ENCODE measurements at places on chromosomes 7 and 10.

- no peak for DNase-seq
Measured at GRCh38 chr7:14800664-14801063, 101.9 kb downstream of the DGKB start.

GRCh38 chr7:12297283-12298108, 86.4 kb downstream of the TMEM106B start:
- no peak for DNase-seq

DNA sequence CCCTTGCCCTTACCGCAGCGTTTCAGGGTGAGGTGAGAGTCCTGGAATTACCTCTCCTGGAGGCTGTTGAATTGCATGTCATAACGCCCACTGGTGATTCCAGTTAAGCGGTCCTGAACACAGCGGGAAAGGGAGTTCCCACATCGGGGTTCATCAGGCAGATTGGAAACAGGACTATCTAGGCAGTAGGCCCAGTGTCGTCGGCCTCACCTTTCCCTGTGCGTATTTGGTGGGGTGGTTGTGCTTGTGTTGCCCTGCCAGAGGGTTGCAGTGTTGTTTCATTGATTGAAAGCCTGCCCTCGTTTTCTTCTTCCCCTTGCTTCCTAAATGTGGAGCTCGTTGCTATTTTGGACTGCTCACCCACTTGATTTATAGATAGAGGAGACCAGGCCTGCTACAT, 10.6 kb upstream of the SUN1 start:
- no peak for DNase-seq

GRCh38 chr10:5528989-5529701, 4.4 kb downstream of the CALML3 start:
- no peak for DNase-seq

GRCh38 chr10:102714621-102715455, at the start of gene SFXN2:
Gene SFXN2 (plus strand): TSS chr10:102714636. CDS start chr10:102726637, 12,001 bp downstream.
- no peak for DNase-seq

DNA sequence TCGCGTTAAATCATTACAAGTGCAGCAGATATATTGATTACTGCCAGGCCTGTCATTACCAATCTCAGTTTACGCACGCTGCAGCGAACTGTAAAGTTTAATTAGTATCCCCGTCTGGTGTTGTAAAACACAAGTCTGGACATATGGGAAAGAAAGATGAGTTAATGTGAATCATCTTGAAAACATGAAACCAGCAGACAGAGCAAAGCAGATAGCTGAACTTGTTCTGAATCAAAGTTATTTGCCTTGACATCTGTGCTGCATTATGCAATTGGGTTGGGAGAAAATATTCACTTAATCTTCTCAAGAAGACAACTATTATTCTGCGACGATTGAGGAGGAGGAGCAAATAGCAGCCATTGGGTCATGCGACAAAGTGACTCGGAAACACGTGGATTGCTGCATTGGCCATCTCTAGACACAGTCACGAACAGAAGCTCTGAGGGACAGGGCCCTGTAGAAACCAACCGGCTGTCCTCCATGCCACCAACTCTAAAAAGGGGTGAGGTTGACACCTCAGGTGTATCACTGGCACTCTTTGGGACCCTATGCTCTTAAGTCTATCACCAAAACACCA, 156.3 kb upstream of the C7orf33 start:
- DNase-seq, result no peak

DNA sequence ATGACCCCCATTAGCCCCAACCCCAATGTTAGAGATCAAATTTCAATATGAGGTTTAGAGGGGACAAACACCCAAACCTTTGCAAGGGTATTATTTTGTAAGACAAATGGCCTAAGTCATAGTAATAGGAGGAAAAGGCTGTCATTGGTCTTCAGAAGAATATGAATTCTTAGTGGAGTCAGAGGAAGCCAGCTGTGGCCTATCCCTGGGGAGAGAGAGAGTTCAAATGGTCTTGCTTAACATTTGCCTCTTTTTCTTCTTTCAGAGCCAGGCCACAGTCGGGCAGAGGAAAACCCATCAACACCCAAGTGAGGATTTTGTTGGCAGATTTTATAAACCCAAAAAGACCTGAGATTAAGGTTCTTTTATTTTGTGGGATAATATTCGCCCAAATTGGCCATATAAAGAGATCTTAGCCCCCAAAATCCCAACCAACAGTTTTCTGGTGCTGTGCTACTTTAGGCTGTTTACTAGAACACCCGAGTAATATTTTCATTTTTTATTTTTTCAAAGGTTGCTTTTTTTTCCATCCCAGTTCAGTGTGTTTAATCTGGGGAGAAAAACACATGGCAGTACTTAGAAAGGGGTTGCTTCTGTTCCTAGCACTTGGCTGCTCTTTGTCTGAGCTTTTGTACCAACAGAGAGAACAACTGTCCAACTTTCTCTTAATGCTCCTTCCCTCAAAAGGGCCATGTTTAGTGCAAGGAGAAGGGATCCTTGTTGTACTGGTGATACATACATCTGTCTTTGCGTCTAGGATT, 26.8 kb upstream of the ARMC3 start:
- no peak for DNase-seq

- DNase-seq, result no peak
Measured at GRCh38 chr10:87751274-87751673, 66.8 kb downstream of the ATAD1 start.

DNA sequence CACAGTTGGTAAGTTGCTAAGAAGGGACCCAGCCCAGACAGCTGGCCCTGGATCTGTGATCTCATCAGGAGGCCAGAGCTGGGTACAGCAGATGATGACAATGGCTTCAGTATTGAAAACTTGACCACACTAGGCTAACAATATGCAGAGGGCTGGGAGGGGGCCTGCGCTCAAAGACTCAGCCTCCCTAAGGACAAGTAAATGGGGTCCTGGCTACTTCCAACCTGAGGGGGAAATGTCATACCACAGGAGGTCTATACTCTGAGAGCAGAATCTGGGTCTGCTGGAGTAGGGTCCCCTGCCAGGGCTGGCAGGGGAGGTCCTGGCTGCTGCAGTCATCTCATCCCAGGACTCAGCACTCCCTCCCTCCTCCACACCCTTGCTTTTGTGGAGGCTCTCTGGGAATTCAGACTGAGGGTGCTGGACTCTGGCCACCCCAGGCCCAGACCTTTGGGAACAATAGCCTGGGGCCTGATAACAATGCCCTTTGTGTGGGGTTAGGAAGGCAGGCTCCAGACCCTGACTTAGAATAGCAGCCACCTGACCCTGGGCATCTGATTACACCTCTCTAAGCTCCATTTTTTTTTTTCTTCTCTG, 1.4 kb downstream of the FXYD4 start:
- no peak for DNase-seq

- DNase-seq, result no peak
Measured at GRCh38 chr10:9096288-9096687, 1041.8 kb downstream of the GATA3 start.

DNA sequence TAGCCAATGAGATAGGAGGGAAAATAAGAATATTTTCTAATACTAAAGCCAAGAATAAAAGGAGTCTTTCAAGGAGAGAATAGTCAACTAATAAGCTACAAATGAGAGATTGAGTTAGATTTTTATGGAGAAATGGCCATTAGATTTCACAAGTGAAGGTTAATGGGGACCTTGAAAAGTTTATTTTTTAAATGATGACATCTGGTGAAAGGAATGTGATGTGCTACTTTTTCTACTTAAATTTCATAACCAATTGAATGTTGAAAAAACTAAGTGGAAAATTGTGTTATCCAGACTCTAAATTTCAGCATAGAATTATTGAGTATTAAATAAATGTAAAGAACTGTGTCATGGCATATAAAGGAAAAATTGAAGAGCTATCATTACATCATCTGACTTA, 125.7 kb downstream of the TSPAN12 start:
- DNase-seq, result no peak

- DNase-seq, result no peak
Measured at GRCh38 chr7:57789130-57789529, 339.2 kb downstream of the ZNF716 start.

- DNase-seq, result no peak
Measured at GRCh38 chr10:71159892-71160291, 52.5 kb upstream of the UNC5B start.

DNA sequence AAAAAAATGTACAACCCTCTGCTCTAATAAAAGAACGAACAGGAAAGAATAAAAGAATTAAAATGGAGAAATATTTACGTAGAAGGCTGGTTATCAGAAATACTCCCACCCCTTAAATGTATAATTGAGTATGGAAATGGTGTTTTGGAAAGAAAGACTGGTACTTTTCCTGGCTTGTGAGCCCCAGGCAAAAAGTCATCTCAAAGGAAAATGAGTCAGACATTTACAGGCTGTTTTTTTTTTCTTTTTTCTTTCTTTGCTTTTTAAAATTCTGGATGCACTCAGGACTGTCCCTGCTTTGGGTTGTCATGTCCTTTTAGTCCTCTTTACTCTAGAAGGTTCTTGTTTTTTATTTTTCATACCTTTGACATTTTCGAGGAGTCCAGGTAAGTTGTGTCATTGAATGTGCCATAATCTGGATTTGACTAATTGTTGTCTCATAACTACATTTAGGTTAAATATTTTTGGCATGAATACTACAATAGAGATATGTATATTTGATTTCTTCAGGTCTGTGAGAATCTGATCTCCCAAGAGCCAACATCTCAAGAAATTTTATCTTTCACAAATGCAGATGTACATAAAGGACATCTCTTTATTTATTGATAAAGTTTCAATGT, 313.0 kb upstream of the GLI3 start:
- no peak for DNase-seq

DNA sequence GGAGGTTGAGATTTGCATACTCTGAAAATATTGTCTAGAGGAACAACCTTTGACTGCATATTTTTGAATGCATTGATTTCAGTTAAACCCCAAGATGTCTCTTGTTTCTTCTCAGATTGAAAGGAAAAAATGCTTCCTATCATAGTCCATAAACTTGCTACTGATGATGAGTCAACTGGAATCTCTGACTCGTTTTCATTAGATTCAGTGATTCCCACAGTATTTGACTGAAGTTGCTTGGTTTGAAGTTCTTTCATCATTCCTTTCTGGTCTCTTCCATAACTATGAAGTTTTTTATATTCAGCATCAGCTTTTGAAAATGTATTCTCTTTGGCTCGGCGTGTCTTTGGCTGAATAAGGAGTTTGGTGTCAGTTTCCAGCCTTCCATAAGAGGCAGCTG, 10.7 kb downstream of the PEX1 start:
- DNase-seq, result no peak

DNA sequence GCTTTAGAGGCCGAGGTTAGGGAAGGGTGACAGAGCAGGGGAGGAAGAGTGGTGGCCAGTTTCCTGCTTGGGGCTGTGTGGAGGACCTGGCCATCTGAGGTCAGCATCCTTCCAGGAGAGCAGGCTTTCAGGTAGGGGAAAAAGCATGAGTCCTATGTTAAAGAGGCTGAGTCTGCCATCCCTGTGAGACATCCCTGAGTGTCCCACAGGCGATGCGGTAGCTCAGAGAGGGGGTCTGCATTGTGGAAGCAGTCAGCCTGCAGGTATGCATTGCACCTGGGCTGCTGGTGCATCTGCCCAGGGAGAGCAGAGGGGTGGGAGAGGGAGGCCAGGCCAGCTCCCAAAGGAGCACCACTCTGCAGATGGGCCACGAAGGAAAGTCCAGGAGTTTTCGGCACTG, 282.1 kb upstream of the ZNF32 start:
- DNase-seq, result no peak

Data from esophagus squamous epithelium (tissue), 5 donors.